ENCODE measurements at places on chromosomes 5 and 9. TPM values are rescaled to one million over a fixed set of nuclear protein-coding genes. Genes with fewer than 3 reads are reported as not detected.
A peak's percentile ranks its signal among the peaks of the same experiment; 100 is the strongest.

The ZNF883 gene
- 5.7 TPM for total RNA-seq

The NPR3 gene
- total RNA-seq: 18.3 TPM

The ABLIM3 gene
- 131 TPM for total RNA-seq

The SLC6A3 gene
- not detected for total RNA-seq

GRCh38 chr5:171494452-171495121 is 75.1 kb downstream of the FGF18 start:
- DNase-seq: peak; percentile 84

DNA sequence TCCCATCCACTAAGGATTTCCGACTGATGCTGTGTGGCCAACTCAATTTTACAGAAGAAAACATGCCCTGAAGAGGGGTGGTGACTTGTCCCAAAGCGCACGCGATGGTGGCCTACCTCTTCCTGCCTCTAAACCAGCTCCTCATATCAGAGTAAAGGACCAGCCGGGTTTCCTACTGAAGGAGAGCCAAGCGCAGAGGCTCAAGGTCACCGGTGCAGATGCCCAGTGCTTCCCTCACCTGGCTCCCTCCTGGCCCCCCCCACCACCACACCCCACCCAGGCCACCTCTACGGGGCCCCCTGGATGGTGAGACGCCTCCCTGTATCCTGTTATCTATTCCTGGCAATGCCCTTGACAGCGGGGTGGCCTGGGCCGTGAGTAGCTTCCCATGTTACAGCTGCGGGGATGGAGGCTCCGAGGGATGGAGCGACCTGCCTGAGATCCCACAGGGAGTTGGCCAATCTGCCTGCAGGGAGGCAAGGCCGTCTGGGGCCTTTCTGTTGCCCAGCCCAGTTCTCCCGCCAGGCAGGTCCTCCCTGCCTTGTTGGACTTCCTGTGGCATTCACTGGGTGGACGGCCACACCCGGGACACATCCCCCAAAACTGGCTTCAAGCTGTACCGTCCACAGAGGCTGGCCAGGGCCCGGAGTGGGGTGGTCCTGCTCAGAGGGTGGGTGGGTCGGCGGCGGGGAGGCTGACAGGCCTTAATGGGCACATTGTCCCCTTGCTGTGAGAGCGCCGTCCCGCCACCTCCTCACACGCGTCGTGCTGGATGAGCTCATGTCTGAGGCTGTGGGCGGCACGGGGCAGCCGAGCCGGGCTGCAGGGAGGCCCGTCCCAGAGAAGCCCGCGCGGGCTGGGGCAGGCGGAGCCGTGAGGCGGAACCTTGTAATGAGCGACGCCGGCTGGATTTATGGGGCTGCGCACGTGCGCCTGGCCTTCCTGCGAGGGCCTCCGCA is 72.5 kb downstream of the MACROH2A1 start:
- DNase-seq: no peak

The PTPN3 gene
- 38.6 TPM for total RNA-seq

DNA sequence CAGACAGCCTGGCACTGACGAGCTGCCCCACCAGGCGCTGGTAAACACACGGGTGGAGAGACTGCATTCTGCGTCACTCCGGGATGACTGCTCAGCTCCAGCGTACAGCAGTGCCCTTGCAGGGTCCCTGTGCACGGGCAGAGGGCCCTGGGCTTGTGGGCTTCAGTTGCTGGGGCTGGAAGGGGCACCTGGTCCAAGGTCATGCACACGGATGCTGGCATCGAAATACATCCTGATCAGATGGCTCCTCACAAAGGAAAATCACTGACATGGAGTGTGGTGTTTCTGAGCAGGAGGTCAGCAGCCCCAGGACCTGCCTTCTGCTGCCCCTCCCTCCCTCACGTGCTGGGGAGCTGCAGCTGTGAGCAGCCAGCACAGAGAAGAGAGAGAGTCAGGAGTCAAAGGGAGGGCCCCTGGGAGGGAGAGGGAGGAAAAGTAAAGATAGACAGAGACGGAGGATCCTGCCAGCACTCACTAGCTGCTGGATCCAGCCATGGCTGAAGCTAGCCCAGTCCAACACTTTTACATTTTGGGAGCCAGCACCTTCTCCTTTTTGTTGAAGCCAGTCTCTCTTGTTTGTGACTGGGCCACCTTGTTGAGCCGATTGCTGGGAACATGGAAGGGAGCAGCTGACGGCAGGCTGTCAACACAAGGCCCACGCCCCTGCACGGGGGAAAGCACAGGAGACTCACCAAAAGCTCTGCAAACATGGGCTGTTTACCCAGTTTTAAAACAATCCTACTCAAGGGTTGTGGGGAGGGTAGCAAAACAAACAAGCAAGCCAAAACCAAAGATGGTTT is 166.5 kb upstream of the PHYKPL start:
- DNase-seq: no peak

DNA sequence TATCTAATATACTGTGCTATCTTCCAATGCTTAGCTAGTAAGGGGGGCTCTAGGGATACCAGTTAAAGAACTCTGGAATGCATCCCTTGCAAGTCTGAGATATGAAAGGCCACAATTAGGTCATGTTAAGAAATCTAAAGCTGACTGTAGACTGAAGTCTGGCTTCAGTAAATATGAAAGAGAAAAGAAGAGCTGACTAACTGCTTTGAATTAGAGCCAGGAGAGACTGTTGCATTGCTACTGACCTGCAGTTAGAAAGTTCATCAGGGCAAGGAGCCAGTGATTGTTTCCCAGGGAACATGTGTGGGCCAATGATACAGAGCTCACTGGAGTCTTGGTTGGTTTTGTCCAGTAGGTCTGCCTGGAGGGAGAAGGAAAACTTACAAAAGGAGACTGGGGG is 472.1 kb upstream of the TNC start:
- DNase-seq: no peak

DNA sequence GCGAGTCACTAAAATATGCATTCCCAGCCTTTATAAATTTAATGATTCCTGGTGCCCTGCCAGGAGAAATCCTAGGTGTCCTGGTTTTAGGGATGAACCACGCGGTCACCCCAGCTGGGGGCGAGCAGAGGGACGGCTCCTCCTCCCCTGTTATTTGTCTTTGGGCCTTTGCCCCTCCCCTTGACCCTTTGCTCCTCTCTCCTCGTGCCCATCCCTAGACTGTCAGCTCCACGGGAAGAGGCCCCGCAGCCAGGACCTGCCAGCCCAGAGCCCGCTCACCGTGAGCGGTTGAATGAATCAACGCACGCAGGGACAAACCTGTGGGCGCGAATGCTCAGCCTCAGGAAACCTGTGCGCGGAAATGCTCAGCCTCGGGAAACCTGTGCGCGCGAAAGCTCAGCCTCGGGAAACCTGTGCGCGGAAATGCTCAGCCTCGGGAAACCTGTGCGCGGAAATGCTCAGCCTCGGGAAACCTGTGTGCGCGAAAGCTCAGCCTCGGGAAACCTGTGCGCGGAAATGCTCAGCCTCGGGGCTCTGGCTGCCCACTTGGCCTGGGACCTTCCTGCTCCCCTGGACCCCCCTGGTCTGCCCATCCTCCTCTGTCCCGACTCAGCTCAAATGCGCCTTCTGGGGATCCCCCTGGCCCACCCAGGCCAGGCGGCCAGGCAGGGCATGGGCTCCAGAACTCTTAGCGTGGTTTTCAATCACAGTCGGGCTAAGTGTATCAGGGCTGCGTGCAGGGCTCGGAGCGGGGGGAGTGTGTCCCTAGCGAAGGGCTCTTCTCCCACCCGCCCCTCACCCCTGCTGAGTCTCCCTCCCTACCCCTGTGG is 140.5 kb upstream of the COL5A1 start:
- no peak for DNase-seq

The LPAR1 gene
- total RNA-seq: 12.7 TPM

The GFRA3 gene
- 0.94 TPM for total RNA-seq

GRCh38 chr9:121906074-121906870 is 186.8 kb downstream of the TTLL11 start:
- DNase-seq: no peak

The CXCL14 gene
- total RNA-seq: 1.3 TPM

The PCA3 gene
- not detected for total RNA-seq

The TMOD1 gene
- total RNA-seq: 192 TPM

DNA sequence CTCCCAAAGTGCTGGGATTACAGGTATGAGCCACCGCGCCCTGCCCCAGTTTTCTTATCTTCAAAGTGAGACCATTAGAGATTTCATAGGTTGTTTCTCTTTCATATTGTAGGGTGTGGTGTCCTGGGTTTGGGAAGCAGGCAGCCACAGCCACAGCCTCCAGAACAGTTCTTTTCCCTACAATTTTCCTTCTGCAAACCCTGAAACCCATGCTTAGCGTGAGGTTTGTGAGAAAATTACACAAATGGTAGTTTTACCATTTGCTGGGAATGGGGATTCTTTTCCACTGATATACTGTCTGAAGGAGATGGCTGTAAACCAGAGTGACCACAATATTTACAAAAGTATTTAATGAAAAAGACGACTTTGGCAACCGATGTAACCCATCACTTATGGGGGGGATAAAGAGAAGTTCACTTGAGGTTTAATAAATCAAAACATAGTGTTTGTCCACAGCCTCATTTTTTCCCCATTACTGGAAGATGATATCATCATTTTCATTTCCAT is 26.7 kb upstream of the ECM2 start:
- DNase-seq: no peak

DNA sequence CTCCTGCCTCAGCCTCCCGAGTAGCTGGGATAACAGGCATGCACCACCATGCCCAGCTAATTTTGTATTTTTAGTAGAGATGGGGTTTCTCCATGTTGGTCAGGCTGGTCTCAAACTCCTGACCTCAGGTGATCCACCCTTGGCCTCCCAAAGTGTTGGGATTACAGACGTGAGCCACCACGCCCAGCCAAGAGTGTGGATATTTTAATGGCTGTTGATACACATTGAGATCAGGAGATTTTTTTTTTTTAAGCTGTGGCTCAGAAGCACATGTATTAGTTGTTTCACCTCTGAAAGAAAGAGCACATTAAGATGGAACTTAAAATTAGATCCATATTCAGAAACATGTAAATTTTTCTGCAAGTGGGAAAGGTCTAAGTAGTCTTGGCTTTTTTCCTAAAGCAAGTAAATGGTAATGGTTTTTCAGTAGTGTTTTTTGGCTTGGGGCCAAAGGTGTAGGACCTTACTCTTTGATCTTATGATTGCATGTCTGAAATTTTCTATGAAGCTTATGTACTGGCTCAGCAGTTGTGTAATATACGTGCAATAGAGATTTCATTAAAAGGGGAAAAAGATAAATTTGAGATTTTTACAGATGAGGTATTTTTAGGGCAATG is 9.9 kb downstream of the RBM27 start:
- no peak for DNase-seq

DNA sequence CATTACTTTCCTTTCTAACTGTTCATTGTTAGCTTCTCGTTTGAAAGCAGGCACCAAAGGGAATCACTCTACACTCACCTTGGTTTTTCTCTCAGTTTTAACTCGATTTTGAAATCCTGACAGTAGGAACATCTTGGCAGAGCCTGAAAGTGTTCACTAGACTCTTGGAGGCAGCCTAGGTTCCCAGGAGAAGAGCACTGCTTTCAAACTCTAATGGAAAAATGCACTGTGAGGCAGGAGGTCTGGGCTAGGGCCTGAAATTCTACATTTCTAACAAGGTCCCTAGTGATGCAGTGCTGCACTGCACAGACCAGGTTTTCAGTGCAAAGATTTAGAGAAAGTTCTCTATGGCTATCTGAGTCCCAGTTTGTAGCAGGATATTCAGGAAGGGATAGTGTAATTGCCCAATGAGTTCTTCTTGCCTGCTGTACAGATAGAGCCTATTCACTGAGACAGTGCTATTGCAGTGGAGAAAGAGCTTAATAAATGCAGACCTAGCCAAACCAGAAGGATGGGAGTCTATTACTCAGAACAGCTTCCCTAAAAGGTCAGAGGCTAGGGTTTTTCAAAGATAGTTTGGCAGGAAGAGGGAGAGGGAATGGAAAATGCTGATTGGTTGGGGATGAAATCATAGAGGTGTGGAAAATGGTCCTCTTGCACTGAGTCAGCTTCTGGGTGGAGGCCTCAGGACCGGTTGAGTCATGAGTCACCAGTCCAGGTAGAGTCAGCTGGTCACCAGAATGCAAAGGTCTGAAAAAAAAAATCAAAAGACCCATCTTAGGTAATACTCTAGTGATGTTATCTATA is 153.9 kb downstream of the GPBP1 start:
- no peak for DNase-seq

GRCh38 chr5:125412561-125413495 is 666.4 kb upstream of the ZNF608 start:
- DNase-seq: peak; percentile 78

DNA sequence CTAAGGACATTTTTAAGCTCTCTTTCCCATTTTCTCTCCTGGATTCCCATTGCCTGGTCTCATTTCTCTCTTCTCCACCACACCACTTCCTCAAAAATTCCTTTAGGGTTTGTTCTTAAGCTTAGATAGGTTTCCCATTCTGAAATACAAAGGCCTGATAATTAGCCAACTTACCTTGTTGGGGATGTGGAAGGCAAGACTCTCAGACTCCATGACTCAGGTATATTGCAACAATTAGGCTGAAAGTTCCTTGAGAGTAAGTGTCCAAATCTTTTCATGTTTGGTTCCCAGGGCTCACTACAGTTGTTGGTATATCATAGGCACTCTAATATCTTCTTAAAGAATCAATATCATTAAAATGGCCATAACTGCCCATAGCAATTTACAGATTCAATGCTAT is 43.6 kb downstream of the FXN start:
- DNase-seq: no peak

DNA sequence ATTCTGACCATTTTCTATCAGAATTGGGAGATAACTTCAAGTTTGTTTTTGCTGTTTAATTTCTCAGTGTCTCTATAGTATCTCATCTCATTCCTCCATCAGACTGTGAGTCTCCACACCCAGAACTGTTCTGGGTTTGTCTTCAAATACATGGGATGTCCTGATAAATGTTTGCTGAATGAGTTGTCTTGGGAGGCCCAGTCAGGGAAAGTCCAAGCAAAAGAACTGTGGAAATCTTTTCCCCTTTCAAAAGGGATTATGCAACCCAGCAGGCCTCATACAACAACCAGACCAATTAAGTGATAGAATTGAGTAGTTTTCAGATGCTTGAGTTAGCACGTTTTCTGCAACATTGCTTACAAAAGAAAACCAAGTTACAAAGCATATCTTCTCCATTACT is 324.4 kb downstream of the BRINP1 start:
- no peak for DNase-seq

DNA sequence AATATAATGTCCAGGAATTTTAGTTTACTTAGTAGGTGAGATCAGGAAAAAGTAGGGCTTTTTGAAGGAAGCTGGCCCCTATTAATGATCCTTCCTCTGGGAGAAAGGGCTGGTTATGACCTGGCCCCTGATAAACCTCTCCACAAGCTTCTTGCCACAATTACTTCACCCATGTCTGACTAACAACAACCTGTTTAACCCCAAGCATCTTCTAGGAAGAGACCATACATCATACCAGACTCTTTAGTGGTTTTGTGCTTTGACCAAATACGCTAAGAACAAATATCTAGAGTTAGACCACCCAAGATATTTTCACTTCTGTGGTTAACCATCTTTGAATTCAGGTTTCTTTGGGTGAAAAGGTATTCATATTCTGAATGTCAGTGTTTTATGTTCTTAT is 174.0 kb upstream of the SLC27A6 start:
- no peak for DNase-seq

Data from Right ventricle myocardium superior (tissue), 1 donor.